Hepatocyte (in vitro differentiated cells): ENCODE measurements at places on chromosomes 11 and 22. TPM values are rescaled to one million over a fixed set of nuclear protein-coding genes. Genes with fewer than 3 reads are reported as not detected.
A peak's percentile ranks its signal among the peaks of the same experiment; 100 is the strongest.

DNA sequence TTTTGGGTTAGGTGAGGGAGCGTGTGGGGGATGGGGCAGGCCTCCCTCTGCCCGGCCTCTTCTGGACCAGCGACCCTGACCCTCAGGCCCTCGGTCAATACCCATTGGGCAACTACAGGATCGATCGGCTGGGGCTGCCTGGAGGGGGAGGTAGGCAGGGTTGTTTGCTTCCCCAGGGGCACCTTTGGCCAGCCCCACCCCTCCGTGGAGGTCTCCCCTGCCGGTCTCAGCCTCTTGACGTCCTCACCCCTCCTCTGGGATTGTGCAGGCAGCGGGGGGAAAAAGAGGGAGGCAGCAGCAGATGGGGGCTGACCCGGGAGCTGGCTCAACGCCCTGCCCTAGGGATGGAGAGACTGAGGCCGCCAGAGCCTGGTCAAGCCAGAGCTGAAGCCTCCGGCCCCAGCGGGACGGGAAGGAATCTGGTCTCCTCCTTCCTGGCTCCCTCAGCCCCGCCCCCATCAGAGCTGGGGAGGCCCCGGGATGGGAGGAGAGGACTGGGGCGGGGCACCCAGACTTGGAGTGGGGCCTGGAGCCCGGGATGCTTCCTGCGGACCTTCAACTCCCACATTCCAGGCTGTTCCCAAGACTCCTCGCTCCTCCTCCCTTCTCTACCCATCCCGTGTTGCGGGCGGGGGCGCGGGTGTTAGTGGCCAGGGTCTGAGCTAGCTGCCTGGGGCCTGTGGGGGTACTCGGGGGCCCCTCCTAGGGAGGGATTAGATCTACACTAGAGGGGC, 14.4 kb upstream of the CDC42EP1 start:
- no peak overlapping the region for H3K4me3 ChIP-seq
- DNase-seq, result peak; percentile 96
- no peaks in the 10 kb centered on the region for H3K27me3 ChIP-seq
- no peaks in the 10 kb centered on the region for H3K36me3 ChIP-seq

GRCh38 chr11:57370251-57370650, 10.7 kb downstream of the PRG3 start:
- H3K4me3 ChIP-seq, result no peak overlapping the region
- H3K27ac ChIP-seq, result no peak overlapping the region
- no peak for DNase-seq
- no peaks in the 10 kb centered on the region for H3K27me3 ChIP-seq
- H3K4me1 ChIP-seq, result no peaks in the 10 kb centered on the region

GRCh38 chr22:17074648-17075002, 10.2 kb upstream of the IL17RA start:
- H3K27ac ChIP-seq, result no peak overlapping the region
- H3K36me3 ChIP-seq, result no peaks in the 10 kb centered on the region
- no peak overlapping the region for H3K4me3 ChIP-seq
- DNase-seq, result no peak
- no peaks in the 10 kb centered on the region for H3K27me3 ChIP-seq

MS4A4A gene
- 1.8 and 5.3 TPM in 2 replicates for total RNA-seq

HORMAD2 gene
- total RNA-seq, result not detected in 2 replicates

- no peaks in the 10 kb centered on the region for H3K27me3 ChIP-seq
- H3K4me3 ChIP-seq, result no peak overlapping the region
- no peaks in the 10 kb centered on the region for H3K36me3 ChIP-seq
Measured at GRCh38 chr11:101030692-101031091, 98.9 kb downstream of the PGR start.

- peaks cover 8% of the 10 kb centered on the region for H3K4me1 ChIP-seq
- no peaks in the 10 kb centered on the region for H3K36me3 ChIP-seq
- H3K27ac ChIP-seq, result peak overlapping the region; percentile 75
- no peaks in the 10 kb centered on the region for H3K27me3 ChIP-seq
Measured at GRCh38 chr11:118715245-118715831, 35.9 kb upstream of the TREH start.

C11orf97 gene
- not detected in 2 replicates for total RNA-seq
